Sigmoid colon (tissue), 7 donors: ENCODE measurements at places on chromosomes 11 and 22. TPM values are rescaled to one million over a fixed set of nuclear protein-coding genes. Genes with fewer than 3 reads are reported as not detected.
A peak's percentile ranks its signal among the peaks of the same experiment; 100 is the strongest.

Gene MRPL48
- 60.7 TPM for polyA plus RNA-seq

DNA sequence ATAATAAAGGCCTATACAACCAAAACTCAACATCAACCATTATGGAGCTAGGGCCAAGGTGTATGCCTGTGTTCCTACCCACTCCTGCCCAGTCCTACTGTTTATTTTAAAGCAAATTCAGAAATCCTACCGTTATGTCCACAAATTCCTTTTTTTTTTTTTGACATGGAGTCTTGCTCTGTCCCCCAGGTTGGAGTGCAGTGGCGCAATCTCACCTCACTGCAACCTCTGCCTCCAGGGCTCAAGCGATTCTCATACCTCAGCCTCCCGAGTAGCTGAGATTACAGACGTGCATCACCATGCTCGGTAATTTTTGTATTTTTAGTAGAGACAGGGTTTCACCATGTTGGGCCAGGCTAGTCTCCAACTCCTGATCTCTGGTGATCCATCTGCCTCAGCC is 3.1 kb upstream of the CPT1A start:
- no peak overlapping the region for H3K4me3 ChIP-seq
- H3K36me3 ChIP-seq: no peaks in the 10 kb centered on the region
- DNase-seq: no peak
- no peak overlapping the region for H3K27ac ChIP-seq
- H3K4me1 ChIP-seq: no peaks in the 10 kb centered on the region

DNA sequence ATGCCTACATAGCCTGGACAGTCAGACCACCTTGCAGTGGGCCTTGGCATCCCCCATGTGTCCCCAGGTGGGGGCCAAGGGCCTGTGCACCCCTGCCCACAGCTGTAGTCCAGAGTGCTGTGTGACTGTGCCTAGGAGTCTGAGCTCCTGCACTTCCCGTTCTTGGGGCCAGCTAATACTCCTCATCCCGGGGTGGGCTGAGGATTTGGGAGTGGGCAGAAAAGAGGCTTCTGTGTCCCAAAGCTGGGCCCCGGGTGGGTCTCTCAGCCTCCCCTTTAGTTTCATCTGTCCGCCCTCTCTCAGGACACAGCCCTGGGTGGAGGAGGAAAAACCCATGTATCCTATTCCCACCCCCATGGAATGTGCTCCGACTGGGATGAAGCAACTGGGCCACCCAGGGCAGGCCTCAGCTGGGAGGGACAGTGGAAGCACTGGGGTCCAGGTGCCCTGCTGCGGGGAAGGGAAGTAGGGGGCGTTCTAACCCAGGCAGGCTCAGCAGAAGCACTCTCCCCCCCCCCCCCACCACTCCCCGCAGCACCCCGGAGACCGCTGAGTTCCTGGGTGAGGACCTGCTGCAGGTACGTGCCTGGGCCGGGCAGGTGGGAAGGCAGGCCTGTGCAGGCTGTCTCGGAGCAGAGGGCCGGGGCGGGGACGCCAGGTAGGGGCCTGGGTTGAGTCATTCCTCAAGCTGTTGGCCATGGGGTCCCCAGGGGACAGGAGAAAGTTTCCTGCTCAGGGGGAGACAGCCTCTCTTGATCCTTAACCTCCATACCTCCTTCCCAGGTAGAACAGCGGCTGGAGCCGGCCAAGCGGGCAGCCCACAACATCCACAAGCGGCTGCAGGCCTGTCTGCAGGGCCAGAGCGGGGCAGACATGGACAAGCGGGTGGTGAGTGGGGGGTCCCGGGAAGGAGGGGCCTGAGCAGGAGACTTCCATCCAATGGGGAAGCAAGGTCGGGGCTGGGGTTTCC is 1.4 kb downstream of the SH3BP1 start:
- no peak for DNase-seq
- H3K36me3 ChIP-seq: no peaks in the 10 kb centered on the region
- H3K27me3 ChIP-seq: peaks cover 7% of the 10 kb centered on the region
- H3K4me3 ChIP-seq: peak overlapping the region; percentile 54
- H3K27ac ChIP-seq: peak overlapping the region; percentile 60

GRCh38 chr11:129287920-129288319 is 87.7 kb upstream of the BARX2 start:
- H3K27ac ChIP-seq: no peak overlapping the region
- H3K4me3 ChIP-seq: no peak overlapping the region
- H3K27me3 ChIP-seq: peaks cover 12% of the 10 kb centered on the region
- no peak for DNase-seq

DNA sequence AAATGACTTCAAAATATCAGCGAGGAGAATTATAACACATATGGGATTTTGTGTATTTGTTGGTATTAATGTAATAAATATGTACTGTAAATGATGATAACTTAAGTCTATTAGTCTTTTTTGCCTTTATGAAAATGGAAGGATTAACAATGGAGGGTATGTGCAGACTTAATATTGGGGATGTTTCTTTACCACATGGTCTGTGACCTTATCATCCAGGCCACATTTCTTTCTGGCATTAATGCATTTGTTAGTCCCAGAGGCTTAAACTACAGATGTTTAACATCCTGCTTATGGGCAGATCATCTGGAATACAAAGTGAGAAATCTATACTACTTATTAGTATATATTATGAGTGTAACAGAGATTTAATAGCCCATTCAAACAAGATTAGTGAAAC is 64.6 kb downstream of the SOX6 start:
- no peaks in the 10 kb centered on the region for H3K4me1 ChIP-seq
- DNase-seq: no peak
- H3K4me3 ChIP-seq: no peak overlapping the region

- no peaks in the 10 kb centered on the region for H3K36me3 ChIP-seq
- H3K4me1 ChIP-seq: peaks cover 24% of the 10 kb centered on the region
- H3K27me3 ChIP-seq: no peaks in the 10 kb centered on the region
- H3K4me3 ChIP-seq: no peak overlapping the region
- H3K27ac ChIP-seq: no peak overlapping the region
Observed at GRCh38 chr11:48011102-48011797, 30.9 kb downstream of the PTPRJ start.
